ENCODE measurements at places on chromosomes 12 and 14.
A peak's percentile ranks its signal among the peaks of the same experiment; 100 is the strongest.

- DNase-seq: no peak
These were observed 117.6 kb downstream of the TRMT5 start for GRCh38 chr14:60863249-60863648.

- no peak for DNase-seq
These were observed 49.9 kb downstream of the LRP6 start for GRCh38 chr12:12217018-12217359.

DNA sequence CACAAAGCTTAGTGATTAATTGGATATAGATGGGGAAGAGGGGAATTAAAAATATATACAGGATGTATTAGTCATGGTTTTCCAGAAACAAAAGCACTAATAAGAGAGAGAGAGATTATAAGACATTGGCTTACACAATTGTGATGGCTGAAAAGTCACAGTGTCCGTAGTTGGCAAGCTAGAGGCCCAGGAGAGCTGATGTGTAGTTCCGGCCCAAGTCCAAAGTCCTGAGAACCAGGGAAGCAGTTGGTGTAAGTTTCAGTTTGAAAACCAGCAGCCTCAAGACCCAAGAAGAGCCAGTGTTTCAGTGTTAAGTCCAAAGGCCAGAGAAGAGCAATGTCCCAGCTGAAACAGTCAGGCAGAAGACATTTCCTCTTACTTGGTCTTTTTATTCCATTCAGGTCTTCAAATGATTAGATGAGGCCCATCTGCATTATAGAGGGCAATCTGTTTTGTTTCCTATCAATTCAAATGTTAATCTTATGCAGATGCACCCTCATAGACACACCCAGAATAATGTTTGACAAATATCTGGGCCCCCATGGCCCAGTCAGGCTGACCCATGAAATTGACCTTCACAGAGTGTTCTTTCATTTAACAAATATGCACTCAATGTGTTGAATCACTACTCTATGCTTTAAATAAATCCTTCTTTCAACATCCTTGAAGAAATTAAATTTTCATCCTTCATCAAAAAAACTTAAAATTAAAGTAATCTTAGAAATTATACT is 67.2 kb upstream of the DIO2 start:
- DNase-seq: no peak

- peak; percentile 8 for DNase-seq
These were observed 891 bp downstream of the PLEKHA5 start for GRCh38 chr12:19130224-19131024.

GRCh38 chr12:95648990-95649791 is 97.9 kb upstream of the USP44 start:
- no peak for DNase-seq

GRCh38 chr12:21568115-21568514 is 36.5 kb downstream of the GYS2 start:
- DNase-seq: no peak

DNA sequence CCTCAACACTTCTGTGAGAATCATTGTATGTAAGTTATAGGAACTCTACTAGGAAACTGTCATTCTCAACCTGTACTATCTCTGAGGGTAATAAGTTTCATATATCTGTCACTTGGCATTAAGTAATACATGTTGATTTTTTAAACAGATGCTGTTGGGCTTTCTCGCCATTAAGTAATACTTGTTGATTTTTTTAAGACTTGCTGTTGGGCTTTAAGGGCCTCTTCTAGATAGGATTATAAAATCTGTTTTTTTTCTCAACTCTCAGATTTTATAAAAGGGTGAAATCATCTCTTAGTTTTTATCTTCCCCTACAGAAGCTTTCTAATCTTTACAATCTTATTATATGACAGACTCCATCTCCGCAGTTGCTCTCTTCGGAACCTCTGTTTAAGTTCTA is 5.6 kb downstream of the WASHC4 start:
- no peak for DNase-seq

DNA sequence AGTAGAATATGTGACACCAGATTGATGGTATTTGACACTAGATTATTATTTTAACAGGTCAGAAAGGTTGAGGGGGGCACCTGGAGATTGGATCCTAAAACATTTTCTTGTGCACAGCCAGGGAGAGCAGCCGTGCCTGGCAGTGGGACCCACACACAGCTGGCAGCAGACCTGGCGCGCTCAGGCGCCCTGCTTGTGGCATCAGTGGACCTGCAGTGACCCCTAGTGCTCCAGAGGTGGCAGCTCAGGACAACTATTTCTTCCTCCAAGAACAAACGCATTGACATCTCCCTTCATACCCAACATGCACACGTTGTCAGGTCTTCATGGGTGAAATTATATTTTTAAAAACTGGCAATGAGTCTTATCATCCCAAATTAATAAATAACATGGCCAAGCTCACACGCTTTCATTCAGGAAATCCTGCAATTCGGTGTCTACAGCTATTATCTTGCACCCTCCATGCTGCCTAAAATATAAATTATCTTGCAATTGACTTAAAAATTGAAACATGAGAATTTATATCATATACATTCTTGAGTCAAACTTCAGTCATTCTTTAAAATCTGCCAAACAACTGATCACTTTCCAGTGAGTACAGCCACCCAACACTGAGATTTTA is 7.7 kb upstream of the TMEM132D start:
- DNase-seq: peak; percentile 62

- DNase-seq: no peak
These were observed 32.5 kb downstream of the RGS6 start for GRCh38 chr14:71964716-71965115.

GRCh38 chr14:65972346-65972870 is 513.8 kb upstream of the CCDC196 start:
- no peak for DNase-seq

- DNase-seq: no peak
These were observed 21.8 kb downstream of the VASH1 start for GRCh38 chr14:76782885-76783566.

GRCh38 chr12:132513070-132513398 is 23.1 kb downstream of the FBRSL1 start:
- no peak for DNase-seq

- no peak for DNase-seq
These were observed 502 bp downstream of the MPHOSPH9 start for GRCh38 chr12:123232472-123232806.

DNA sequence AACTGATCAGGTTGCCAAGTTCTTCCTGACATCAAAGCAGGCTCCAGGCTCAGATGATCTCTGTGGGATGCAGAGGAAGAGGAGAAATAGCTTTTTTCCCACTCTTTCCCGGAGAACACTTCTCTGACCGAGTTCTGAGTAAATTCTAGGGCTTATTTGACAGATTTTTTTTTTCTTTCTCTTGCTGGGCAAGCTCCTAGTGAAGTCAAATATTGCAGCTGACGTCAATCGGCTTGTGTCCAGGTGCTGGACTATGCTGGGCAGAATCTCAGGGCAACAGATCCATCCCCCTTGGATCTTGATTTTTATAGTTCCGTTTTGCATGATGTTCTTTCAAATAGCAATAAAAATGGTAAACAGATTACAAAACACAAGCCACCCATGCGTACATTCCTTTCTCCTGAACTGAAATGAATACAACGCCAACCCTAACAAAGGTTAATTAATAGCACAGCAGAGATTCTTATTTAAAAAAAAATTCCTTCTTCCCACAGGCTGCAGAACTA is 182.2 kb downstream of the NOVA1 start:
- no peak for DNase-seq

DNA sequence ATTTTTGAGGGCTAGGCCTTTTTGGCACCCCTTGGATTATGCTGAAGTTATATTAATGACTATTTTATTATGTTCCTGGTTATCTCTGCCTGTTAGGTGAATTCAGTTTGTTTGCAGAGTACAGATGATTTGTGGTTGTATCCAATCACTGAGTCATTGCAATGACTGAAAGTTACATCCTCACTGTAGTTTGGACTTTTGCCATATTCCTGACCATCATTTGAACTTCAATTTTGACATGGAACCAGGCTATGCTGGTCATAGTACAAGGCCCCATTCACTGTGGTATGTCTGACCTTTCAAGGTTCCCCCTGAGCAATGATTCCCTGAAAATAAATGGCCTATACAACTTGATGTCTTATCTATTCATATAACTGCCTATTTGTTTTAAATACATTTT is 621.0 kb downstream of the CCER1 start:
- DNase-seq: no peak

Measured in substantia nigra (tissue), 51 donors.